ENCODE measurements at places on chromosomes 3 and 15.

DNA sequence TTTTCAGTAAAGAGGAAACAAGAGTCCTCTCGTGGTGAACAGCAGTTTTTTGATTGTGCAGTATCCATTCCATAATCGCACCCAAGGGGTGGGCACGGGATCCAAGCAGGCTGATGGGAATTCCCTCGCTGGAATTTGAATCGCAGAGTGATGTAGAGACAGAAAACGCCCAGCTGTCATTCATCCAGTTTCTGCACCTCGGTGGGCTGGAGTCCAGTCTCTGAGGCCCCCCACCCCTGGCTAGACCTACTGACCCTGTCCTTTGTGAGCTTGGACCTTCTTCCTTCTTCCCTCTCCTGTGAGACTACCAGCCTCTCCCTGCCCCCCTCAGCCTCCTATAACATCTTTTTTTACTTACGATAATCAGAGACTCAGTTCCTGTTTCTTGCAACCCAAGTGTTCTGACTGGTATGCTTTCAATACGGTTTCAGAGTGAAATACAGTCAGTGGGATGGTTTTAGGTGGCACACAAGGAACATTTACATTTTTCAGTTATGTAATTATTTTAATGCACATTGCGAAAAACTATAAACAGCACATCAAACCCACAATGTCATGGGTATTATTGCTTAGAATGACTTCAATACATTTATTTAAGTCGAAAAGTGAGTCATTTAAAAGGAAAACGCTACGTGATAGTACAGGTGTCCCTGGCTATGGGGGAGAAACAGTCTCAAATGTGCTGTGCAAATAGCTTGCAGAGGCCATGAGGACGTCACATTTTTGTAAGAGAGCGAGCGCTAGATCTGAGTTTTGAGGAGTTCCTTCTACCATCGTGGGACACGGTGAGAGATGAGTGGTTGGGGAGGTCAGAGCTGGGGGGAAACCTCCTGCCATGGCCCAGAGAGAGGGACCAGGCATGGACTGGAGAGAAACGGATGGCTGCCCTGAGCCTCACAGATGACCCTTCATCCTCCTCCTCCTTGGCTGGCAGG lies 37.5 kb upstream of the CHST2 start:
- no peak for DNase-seq

DNA sequence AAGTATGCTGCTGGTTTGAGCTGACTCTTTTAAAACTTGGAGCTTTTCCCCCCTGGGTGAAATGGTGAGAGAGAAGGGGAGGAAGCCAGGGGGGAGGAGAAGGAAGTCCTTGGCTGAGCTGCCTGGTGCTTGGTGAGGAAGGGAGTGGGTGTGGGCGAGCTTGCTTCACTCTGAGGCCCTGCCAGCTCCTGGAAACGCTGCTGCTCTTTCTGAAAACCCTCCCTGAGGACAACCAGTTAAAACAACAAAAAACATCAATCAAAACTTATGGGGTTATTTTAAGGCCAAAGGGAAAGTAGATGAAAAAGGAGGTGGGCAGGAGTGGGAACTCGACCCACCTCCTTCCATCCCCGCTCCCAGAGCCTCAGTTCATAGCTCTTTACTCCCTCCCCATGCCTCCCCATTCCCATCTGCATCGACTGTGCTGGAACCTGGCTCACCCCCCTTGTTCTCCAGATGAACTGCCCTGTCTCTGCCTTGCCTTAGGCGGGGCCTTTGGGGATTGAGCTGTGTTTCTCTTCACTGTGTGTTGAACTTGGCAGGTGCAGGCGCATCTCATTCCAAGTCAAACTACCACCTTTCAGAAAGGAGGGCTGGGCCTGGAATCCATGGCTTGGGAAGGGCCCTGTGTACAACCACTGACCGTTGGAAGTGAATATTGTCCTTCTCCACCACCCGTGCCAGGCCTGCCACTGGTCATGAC lies 166.1 kb downstream of the ZNF621 start:
- no peak for DNase-seq

DNA sequence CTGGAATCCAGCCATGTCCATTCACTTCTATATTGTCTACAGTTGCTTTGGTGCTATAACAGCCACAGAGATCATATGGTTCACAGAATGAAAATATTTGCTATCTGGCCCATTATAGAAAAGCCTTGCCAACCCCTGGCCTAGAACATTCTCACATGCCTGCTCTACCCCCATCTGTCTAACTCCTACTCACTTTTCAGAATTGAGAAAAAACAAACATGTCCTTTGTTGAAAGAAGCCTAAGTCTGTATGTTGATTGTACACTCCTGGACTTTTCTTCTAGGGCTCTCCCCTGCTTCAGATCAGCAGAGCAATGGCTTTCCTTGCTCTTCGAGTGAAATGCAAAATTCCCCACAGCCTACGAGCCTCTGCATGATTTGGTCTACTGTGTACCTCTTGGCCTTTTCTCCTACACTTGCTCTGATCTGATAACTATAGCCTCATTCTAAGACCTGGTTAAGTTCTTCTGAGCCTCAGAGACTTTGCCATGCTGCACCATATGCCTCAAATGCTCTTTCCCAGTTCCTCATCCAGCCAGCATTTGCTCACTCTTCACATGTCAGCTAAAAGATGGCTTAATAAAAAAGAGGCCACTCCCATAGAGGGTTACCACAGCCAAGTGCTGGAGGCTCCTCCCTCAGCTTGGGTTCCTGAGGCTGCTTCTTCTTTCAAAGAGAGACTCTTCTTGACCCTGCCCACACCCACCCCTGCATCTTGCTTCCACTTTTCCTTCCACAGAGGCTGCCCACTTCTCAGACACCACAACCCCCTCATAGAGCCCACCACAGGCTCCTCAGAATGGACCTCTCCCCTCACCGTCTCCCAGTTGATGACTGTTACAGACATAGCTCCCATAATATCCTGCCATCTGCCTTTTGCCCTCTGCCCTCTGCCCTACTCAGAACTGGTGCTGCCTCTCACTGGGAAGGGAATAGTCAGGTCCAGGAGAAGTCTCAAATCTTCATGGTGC lies 22.9 kb upstream of the DCLK3 start:
- DNase-seq, result no peak

DNA sequence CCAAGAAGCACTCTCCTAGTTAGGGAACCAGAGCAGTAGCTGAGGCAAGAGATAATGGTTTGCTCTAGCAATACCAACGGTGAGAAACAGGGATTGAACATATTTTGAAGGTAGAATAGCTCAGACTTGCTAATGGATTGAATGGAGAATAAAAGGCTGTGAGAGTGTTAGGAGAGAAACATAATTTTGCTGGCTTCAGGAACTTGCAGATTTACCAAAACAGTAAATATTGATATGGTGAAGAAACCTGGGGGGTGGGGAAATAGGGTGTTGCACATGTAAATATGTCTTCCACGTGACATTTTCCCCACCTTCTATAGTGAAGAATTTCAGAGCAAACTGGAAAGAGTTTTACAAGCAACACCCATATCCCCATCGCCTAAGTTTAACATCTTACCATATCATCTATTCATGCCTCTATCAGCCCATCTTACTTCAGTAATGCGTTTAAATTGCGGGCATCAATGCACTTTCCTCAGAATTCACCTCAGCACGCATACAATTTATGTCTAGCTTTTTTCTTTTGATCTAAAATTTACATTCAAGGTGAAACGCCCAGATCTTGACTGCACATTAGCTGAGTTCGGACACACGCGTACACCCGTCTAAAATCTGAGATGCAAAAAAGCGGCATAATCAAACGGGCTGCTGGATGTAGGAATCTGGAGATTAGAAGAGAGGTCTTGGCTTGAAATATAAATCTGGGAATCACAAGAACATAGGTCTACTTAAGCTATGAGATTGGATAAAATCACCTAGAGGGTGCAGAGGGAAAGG lies 891 bp upstream of the NR1D2 start:
- no peak for DNase-seq

- no peak for DNase-seq
Measured at GRCh38 chr15:28923726-28924280, 38.0 kb downstream of the APBA2 start.

- DNase-seq, result no peak
Measured at GRCh38 chr15:80773122-80773551, 6.0 kb upstream of the CEMIP start.

DNA sequence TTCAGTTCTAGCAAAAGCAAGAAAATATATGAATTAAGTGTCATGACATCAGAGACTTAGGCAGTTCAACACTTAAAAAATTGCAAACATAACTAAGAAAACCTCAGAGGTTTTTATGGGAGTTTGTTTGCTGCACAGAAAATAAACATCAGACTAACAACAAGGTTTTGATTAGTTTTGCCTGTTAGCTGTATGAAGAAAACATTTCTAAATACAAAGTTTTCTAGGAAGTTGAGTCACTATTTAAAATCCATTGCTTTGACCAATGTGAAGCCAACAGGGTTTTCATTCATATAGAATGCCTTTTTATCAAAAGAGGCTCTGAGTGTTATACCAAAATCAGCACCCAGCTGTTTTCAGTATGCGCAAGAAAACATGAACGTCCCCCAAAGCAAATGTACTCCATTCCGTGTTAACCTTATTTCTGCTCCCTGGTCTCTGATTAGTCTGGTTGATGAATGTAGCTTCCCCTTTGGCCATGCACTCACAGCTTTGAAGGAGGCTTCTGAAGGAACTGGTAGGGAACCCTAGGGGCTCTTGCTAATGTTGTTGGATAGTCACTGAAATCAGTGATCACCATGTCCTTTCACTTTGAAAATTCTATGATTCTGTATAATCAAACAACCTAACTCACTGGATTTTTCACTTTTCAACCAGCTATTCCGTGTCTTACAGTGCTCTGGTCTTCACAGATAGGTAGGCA lies 89.6 kb upstream of the TSEN2 start:
- no peak for DNase-seq

DNA sequence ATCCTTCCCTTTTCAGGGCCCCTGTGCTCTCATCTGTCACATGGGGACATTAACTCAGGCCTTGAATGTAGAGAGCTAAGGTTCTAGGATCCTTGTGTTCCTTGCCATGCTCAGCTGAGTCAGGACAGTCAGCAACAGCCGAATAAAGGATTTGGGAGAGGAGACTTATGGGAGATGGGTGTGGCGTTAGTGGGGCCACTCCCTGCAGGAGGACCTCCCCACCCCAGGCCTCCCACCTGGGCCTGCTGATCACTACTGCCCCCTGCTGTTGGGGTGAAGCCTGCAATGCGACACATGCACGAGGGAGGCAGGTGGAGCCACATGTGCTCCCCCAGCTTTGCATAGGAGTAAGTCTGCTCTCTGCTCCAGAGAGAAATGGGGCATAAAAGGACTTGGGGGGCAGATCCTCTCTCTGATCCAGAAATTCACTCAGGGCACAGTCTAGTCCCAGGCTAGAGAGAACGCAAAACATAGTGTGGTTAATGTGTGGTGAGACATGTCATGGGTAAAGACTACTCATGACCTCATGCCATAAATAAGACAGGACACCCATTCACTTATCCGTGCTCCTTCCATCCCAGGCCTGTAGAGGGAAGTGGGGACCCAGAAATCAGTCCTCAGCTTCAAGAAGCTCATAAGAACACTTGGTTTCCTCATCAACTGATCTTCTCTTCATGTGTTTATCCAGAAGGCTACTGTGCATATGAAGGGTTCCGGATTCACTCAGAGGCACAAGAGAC lies 19.4 kb downstream of the RBP1 start:
- DNase-seq, result no peak

- no peak for DNase-seq
Measured at GRCh38 chr3:151133175-151133574, 47.7 kb downstream of the MED12L start.

DNA sequence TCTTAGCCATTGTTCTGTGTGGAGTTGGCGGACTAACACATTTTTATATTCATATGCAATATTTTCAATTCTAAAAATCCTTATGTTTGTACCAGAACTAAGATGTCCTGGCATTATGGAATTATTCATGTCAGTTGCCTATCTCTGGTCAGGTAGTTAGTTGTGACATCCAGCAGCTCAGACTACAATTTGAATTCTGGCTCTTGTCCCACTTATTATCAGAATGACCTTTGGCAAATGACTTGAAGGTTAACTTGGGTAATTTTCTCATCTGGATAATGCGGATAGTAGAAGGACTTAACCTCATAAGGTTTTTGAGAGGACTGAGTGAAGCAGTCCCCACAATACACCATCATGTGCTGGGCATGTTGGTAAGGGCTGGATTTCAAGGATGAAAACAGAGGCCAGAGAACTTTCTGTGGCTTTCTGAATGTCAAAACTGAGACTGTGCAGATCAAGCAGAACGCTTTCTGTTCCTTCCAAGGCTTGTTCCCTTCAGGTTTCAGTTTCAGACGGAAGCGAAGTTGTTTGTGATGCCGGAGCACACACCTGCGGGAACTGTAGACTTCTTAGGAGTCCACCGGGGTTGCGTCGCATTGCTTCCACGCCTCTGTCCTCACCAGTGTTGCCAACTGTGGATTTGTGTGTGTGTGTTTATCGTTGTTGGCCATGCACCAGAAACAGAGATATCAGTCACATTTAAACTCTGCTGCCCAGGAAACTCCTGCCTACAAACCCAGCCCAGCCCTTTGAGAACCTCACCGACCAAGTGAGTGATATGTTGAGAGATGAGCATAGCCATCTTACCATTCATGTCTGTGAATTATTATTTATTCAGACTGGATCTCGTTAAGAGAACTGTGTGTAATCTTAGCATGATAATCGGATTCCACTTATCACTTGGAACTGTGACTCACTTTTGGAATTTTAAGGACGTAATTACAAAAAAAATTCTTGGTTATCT lies 76.0 kb downstream of the PTPRG start:
- no peak for DNase-seq

GRCh38 chr3:171095063-171095462 lies 68.5 kb upstream of the SLC2A2 start:
- DNase-seq, result no peak

- DNase-seq, result no peak
Measured at GRCh38 chr3:165502707-165503106, 306.5 kb upstream of the SLITRK3 start.

DNA sequence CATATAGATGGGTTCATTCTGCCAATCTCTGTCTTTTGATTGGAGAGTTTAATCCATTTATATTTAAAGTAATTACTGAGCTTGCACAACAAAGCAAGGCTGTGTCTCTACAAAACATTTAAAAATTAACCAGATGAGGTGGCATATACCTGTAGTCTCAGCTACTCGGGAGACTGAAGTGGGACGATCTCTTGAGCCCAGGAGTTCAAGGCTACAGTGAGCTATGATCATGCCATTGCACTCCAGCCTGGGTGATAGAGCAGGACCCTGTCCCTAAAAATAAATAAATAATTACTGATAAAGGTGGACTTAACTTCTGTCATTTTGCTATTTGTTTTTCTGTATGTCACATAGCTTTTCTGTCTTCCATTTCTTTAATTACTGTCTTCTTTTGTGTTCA lies 78.1 kb downstream of the PDE8A start:
- no peak for DNase-seq

GRCh38 chr3:158488670-158489069 lies 82.3 kb upstream of the MLF1 start:
- no peak for DNase-seq

All from stimulated activated naive CD8-positive, alpha-beta T cell treated with anti-CD3 and anti-CD28 coated beads, Interleukin-15, amount 100 ng/mL, for 72 hours (primary cell).